ENCODE measurements at places on chromosomes 11 and 22.

- DNase-seq: peak; percentile 66
Measured at GRCh38 chr11:117020869-117021564, 77.2 kb downstream of the SIK3 start.

DNA sequence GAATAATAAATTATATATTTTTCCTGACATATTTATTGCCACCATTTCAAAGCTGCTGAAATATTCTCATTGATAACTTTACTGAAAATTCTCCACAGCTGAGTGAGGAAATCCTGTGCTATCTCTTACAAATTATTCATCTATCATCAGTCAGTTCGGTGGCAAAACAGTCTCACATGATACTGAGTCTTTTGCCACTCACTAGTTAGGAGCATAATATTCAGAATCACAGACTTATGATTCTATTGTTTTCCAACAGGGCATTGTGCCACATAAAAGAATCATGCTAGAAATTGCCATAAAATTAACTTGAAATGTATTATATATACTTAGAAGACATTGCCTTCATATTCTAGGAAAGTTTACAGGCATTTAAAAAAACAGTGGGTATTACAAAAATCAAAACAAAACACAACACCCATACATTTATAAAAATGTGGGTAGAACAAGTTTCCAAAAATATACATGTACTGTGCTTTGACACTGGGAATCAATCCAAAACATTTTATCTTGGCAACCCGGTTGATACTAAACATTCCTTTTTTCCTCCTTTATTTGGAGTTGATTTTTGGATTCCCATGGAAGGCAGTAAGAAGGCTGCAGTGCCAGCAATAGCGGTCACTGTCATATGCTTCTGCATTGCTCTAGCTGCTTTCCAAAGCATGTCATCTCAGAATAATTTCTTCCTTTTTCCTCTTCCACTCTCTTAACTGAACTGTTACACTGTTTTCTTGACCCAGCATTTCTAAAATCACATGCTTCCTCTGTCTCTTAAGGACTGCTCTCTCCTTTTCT, 42.5 kb downstream of the ATG16L2 start:
- DNase-seq: no peak

- peak; percentile 88 for DNase-seq
Measured at GRCh38 chr11:123054301-123055065, 7.5 kb downstream of the HSPA8 start.

DNA sequence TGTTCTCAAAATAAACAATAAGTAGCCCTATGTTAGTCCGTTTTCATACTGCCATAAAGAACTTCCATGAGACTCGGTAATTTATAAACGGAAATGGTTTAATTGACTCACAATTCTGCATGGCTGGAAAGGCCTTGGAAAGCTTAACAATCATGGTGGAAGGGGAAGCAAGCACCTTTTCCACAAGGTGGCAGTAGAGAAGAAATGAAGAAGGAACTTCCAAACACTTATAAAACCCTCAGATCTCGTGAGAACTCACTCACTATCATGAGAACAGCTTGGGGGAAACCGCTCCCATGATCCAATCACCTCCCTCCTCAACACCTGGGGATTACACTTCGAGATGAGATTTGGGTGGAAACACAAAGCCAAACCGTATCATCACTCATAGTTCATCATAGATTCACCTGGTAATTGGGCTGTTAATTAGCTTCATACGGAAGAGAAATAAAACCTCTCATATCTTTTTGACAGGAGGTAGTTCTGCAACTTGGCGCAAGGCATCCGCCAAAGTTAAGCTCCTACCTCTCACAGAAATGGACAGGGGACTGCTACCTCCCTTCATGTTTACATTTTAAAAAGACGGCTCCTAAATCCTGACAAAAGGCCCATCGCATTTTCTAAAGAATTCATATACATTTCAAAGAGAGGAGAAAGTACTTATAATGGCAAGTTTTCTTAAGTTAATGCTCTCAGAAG, 49.0 kb downstream of the MUC15 start:
- peak; percentile 39 for DNase-seq

DNA sequence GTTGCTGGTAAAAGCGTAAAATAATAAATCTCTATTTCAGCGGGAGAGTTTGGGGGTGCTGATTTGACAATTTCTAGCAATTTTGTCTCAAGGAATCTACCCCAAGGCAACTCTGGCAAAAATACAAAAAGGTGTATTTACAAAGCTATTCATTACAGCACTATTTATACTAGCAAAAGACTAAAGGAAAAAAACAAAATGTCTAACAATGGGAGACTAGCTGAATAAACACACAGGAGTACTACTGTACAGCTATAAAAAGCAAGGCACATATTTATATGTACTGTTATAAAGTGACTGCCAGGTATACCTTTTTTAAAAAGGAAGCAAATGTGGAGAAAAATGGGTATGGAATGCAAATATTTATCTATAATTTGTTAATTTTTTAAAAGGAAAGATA, 32.7 kb downstream of the SLC35F2 start:
- no peak for DNase-seq

DNA sequence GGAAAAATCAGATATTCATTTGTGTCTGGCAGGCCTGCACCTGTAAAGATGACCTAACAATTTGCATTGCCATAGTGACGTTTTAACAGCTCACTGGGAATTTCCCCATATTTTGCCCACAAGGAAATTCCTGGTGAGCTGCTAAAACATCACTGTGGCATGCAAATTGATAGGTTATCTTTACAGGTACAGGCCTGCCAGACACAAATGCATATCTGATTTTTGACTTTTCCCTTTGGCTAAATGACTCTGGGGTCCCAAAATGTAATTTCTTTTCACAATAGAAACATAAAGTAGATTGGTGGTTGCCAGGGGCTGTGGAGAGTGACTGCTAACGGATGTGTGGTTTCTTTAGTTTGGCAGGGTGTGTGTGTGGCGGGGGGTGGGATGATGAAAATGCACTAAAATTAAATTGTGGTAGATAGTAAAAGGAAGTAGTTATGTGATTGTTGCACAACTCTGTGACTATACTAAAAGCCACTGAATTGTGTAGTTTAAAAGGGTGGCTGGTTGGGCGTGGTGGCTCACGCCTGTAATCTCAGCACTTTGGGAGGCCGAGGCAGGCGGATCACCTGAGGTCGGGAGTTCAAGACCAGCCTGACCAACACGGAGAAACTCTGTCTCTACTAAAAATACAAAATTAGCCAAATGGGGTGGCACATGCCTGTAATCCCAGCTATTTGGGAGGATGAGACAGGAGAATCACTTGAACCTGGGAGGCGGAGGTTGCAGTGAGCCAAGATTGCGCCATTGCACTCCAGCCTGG, 18.5 kb upstream of the FEZ1 start:
- peak; percentile 94 for DNase-seq

- DNase-seq: no peak
Measured at GRCh38 chr11:117022526-117022925, 75.7 kb downstream of the SIK3 start.

GRCh38 chr22:26264162-26264561, 94.9 kb downstream of the SEZ6L start:
- DNase-seq: no peak

DNA sequence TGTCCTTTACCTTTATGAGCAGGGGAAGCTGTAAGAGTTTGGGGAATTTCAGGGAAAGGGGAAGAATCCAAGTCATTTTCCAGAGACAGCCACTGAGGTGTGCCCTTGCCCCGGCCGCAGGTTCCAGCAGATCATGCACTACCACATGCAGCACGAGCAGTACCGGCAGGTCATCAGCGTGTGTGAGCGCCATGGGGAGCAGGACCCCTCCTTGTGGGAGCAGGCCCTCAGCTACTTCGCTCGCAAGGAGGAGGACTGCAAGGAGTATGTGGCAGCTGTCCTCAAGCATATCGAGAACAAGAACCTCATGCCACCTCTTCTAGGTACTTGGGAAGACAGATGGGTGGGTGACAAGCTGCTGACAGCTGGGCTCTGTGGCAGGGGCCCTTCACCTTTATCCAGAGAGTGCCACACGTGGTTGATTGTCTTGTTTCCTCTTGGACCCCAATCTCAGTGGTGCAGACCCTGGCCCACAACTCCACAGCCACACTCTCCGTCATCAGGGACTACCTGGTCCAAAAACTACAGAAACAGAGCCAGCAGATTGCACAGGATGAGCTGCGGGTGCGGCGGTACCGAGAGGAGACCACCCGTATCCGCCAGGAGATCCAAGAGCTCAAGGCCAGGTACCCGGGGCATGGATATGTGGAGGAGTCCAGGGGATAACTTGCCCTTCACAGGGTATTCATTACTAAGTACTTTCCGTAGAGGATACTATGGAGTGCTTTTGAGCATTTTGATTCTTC, 5.8 kb upstream of the HMBS start:
- DNase-seq: no peak

DNA sequence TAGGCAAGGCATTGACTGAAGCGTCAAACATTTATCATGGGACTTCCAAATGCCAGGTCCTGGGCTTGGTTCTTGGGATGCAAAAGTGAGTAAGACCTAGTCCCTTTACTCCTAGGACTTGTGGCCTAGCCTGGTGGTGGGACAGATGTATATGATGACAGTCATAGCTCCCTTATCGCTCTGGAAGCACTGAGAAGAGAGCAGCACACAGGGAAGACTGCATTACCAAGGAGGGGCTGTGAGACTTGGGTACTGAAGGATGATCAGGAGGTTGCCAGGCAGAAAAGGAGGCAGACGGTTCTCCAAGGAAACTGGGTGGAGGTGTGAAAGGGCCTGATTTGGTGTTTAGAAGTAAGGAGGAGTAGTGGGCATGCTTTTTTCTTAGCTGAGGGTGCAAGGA, 32.5 kb downstream of the MICAL2 start:
- DNase-seq: no peak

DNA sequence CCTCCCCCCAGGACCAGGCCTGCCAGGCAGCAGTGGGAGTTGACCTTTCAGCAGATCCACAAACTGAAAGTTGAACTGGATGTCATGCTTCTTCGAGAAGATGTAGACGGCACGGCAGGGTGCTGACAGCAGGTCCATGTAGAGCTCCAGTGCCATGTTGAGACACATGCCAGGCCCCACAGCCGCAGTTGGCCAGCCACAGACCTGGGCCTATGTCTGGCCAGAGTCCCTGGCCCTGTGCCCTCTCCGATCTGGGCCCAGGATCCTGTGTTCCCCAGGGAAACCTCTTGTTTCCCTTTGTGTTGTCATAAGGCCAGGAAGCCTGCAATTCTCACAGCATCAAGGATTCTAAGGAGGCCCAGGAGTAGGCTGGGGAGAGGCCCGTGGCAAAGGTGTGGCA, at the start of gene GSTT4:
GSTT4 (minus strand) TSS at position 253 of the 400 bp plus-strand sequence; CDS start at position 156, 97 bp downstream.
- DNase-seq: no peak

GRCh38 chr11:64869571-64870175, 8.7 kb downstream of the EHD1 start:
- DNase-seq: no peak

- peak; percentile 46 for DNase-seq
Measured at GRCh38 chr11:132114185-132114584, 743.8 kb downstream of the NTM start.

- DNase-seq: no peak
Measured at GRCh38 chr22:49253656-49254055, 574.0 kb downstream of the BRD1 start.

DNA sequence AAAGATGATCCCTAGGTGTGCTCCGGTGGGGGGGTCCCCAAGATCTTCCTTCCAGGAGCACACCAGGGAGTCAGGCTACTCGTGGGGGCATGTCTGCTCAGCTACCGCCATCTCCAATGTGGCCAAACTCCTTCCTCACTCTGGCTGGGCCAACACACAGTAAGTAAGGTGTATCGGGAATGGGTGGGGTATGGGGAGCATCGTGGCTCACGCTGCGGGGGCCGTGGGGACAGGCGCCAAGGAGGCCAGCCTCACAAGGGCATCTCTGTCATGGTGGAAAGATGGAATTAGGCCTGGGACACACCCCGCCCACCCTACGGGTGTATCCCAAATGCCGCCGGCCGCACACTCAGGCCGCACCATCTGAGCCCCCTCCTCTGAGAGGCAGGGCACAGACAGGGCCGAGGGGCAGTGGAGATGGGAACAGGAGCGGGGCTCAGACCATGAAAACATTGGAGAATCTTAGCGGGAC, 8.3 kb downstream of the IGF2 start:
- no peak for DNase-seq

DNA sequence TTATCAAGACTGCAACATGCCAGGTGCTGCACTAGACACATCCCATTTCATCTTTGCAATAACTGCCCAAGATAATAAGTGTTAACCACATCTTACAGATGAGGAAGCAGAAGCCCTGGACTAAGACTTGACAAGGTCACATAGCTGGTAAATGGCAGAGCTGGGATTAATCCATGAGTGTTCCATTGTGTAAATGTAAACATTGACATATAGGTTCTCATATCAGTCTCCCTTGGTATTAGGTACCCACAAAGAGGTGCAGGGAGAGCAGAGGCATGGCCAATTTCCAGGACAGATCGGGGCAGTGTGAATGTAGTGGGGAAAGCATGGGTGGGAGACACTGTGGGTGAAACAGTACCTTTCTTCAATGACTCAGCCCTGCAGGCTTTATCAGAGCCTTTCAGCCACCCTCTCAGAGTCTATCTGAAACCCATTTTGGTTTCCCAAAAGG, 17.9 kb downstream of the MICAL2 start:
- DNase-seq: peak; percentile 73

- DNase-seq: no peak
Measured at GRCh38 chr22:20253161-20253560, 15.0 kb downstream of the RTN4R start.

- peak; percentile 25 for DNase-seq
Measured at GRCh38 chr11:103077554-103077953, 14.4 kb downstream of the DCUN1D5 start.

- no peak for DNase-seq
Measured at GRCh38 chr11:2870969-2871680, 14.4 kb downstream of the CDKN1C start.

- no peak for DNase-seq
Measured at GRCh38 chr11:84188521-84188920, 902.4 kb upstream of the CCDC90B start.

GRCh38 chr22:28299309-28299708, 380.3 kb upstream of the PITPNB start:
- DNase-seq: no peak
